Renal cortex interstitium (tissue), 15 donors: ENCODE measurements at places on chromosomes 11 and 22.
A peak's percentile ranks its signal among the peaks of the same experiment; 100 is the strongest.

DNA sequence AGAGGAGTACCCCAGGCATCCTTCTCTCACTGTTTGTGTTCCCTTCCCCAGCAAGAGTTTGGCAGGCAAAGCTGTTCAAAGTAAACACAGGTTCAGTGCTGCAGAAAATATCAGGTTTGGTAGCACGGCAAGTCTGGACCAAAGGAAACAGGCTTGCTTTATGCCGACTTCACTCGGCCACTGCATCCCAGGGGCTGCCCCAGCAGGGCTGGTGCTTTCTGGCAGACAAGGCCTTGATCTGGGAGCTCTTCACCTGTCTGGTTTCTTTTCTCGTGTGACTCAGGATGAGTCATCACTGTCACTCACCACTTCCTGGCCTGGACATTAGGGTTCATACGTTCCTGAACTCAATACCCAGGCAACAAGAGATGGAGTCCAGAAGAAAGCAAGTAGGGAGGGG, 52.6 kb upstream of the NAV2 start:
- no peak for DNase-seq

- peak; percentile 79 for DNase-seq
These were observed 10.6 kb upstream of the TREH start for GRCh38 chr11:118689852-118690552.

DNA sequence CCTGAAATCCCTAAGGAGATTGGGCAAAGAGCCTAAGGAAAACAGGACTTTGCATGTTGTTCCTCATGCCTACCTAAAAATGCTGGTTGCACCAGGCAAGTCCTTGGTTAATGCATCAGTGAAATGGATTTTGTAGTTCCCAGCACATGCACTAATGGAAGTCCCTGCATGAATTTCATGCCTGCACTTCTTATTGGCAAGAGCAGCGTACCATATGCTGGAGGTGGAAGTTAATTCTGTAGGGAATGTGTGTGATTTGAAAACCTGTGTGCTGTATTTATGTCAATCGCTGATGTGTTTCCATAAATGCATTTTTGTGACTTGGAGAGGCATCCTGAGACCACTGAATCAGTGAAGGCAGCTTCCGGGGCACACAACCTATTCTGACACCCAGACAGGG, 140.3 kb upstream of the MTNR1B start:
- no peak for DNase-seq

GRCh38 chr11:2305140-2305778, 3.4 kb downstream of the TSPAN32 start:
- DNase-seq, result no peak

DNA sequence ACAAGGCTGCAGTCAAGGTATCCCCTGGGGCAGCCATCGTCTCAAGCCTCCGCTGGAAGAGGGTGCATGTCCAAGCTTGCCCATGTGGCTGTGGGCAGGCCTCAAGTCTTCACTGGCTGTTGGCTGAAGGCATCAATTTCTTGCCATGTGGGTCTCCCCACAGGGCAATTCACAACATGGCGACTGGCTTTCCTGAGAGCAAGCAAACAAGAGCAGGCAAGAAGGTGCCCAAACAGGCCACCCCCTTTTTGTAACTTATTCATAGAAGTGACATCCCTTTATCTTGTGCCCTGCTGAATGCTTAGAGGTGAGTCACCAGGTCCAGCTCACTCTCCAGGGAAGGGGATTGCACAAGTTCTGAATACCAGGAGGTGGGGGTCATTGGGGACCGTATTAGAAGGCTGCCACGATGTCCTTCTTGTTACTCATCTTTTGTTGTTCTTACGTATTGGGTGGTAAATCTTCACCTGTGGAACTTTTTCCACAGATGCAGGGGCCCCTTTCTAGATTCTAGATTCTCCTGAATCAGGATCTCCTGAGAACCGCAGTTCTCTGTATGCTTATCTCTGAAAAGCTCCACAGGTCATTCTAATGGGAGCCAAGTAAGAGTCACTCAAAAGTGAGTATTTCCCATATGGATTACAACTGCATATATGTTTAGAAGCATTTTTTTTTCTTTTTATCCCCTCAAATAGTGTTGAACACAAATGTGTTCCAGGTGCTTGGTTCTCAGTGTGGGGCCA, 44.2 kb upstream of the MICAL2 start:
- no peak for DNase-seq
